ENCODE measurements at places on chromosomes 6 and 20. TPM values are rescaled to one million over a fixed set of nuclear protein-coding genes. Genes with fewer than 3 reads are reported as not detected.

The HLA-DOB gene
- 0.16 TPM for total RNA-seq

DNA sequence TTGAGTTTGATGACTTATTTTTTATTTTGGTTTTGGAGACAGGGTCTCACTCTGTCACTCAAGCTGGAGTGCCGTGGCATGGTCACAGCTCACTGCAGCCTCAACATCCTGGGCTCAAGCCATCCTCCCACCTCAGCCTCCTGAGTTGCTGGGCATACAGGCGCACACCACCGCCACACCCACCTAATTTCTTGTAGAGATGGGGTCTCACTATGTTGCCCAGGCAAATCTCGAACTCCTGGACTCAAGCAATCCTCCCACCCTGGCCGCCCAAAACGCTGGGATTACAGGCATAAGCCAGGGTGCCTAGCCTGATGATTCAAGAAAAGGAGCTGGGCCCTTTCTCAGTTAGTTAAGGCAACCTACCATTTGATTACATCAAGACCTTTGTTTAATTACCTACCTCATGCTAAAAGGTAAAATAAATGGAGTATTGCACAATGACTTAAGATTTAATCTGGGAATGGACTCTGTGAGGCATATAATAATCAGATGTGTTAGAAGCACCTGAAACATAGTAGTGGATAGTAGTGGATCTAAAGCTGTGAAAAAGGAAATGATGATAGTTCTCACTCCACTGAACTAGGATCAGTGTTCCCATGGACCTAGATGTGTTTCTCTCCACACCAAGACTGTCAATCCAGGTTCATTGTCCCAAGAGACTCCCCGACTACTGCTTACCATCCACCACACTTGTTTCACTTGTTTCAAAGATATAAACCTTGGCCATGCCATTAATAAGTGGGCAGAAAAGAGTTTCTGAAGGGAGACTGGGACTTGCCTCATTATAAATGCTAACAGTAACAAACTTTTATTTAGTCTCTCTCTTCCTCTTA, 2.1 kb downstream of the TNFRSF21 start:
- DNase-seq: no peak
- no peak overlapping the region for H3K27ac ChIP-seq
- no peak overlapping the region for H3K4me3 ChIP-seq
- no peaks in the 10 kb centered on the region for H3K27me3 ChIP-seq
- H3K4me1 ChIP-seq: no peaks in the 10 kb centered on the region

DNA sequence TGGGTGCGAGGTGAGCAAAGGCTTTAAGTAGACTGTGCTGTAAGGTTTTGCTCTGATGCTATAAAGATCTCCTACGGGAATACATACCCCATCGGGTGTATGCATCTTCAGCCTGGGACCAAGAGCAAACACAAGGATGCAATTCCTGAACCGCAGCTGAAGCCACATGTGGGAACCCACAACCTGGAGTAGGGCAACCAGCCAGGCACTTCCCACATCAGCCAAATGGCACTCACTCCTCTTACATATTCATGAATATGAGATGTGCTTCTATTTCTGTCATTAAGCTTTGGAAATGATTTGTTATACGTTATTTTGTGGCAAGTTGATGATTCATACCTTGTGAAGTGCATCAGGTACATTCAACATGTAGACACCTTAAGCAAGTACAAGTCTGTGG, 619.2 kb downstream of the C6orf118 start:
- DNase-seq: no peak
- H3K27ac ChIP-seq: no peak overlapping the region
- no peaks in the 10 kb centered on the region for H3K36me3 ChIP-seq
- no peaks in the 10 kb centered on the region for H3K4me1 ChIP-seq
- H3K4me3 ChIP-seq: no peak overlapping the region
- no peaks in the 10 kb centered on the region for H3K27me3 ChIP-seq

DNA sequence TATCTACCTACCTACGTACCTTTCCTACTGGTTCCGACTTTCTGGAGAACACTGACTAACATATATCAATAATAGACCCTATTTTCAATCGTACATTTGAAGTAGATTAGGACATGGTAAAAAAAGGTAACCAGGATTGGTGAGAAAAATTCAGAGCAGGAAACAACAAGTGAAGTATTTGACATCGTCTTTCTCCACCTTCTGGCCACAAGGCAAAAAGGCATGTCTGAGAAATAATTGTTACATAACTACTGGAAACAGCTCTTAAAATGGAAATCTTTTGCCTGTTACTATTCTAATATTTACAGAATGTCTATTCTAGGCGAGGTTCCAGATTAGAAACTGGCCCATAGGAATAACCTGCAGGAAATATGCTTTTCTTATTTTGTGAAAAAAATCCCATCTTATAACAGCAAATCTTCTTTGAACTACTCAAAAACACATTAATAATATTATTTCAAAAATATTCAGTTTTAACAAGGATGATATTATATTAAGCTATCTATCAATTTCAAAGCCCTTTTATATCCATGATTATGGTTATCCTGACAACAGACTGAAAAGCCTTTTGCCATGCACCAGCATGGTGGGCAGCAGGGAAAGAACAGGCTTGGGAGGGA, 80.8 kb downstream of the RCAN2 start:
- DNase-seq: no peak
- H3K36me3 ChIP-seq: no peaks in the 10 kb centered on the region
- H3K4me3 ChIP-seq: no peak overlapping the region
- H3K27ac ChIP-seq: no peak overlapping the region
- H3K27me3 ChIP-seq: no peaks in the 10 kb centered on the region

The TBC1D22B gene
- total RNA-seq: 1.3 TPM

GRCh38 chr20:31758991-31759390, 19.9 kb downstream of the TPX2 start:
- DNase-seq: no peak
- no peak overlapping the region for H3K27ac ChIP-seq
- H3K4me1 ChIP-seq: no peaks in the 10 kb centered on the region
- no peaks in the 10 kb centered on the region for H3K27me3 ChIP-seq
- H3K4me3 ChIP-seq: no peak overlapping the region
